Naive B cell (primary cell): ENCODE measurements at places on chromosomes 1 and 21.

- no peak for DNase-seq
Measured at GRCh38 chr1:12177999-12178441, 11.2 kb downstream of the TNFRSF1B start.

DNA sequence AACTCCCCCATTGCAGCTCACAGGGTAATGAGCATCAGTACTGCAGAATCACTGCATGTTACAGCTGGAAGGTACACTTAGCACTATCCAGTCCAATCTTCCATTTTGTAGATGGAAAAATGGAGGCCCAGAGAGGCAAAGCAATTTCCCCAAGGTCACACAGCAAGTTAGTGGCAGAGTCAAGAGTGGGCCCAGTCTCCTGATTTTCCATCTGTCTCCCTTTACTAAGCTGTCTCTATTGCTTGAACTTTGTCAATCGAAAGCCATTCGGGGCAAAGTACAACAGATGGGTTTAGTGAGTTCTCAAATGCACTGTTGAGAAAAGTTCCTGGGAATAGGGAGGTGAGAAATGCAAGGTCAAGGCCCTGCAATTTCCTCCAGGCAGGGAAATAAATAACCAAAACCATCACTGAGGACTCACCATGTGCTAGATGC lies 50.4 kb upstream of the IFFO2 start:
- DNase-seq = no peak

DNA sequence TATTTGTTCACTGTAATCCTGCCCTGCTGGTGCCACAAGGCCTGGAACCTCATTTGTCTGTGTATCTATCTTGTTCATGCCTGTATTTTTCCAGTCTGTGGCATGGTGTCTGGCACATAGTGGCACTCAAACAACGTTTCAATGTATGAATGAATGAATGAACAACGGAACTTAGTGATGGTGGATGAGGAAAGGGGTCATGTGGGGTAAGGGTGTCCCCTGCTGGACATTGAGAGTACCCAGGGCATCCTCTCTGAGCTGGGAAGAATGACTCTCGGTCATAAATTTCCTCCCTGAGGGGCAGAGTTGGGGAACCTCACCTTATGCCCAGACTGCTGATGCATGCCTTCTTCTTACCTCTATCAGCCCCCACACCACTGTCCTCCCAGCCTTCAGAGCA lies 18.9 kb upstream of the ZNF683 start:
- no peak for DNase-seq

GRCh38 chr1:29831500-29832117 lies 595.3 kb downstream of the PTPRU start:
- no peak for DNase-seq

- DNase-seq = no peak
Measured at GRCh38 chr1:27049607-27050006, 37.0 kb upstream of the TENT5B start.

GRCh38 chr1:27154469-27154990 lies 395 bp downstream of the SLC9A1 start:
- DNase-seq = no peak

DNA sequence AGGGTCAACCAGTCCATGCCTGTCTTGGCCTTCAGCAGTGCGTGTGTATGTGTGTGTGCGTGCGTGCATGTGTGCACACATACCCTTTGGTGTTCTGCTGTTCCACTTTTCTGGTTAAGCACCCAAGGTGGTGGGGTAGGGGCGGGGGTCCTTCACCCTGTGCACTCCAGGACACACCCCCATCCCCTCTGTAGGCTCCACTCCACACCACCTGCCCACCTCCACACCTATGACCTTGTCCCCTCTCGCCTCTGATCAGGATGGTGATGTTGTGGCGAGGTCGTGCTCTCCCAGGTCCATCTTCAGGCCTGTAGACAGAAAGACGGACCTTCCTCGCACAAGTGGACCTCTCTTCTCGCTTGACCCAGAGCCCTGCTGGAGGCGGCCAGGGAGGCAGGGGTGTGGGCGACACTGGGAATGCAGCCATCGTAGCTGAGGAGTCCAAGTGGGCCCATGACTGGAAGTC lies 44.6 kb downstream of the WDR4 start:
- DNase-seq = no peak

- peak; percentile 62 for DNase-seq
Measured at GRCh38 chr1:9900142-9901043, 9.7 kb downstream of the CTNNBIP1 start.

- no peak for DNase-seq
Measured at GRCh38 chr1:241167121-241167630, 189.8 kb downstream of the RGS7 start.

- DNase-seq = no peak
Measured at GRCh38 chr1:41769068-41769467, 149.7 kb downstream of the HIVEP3 start.

DNA sequence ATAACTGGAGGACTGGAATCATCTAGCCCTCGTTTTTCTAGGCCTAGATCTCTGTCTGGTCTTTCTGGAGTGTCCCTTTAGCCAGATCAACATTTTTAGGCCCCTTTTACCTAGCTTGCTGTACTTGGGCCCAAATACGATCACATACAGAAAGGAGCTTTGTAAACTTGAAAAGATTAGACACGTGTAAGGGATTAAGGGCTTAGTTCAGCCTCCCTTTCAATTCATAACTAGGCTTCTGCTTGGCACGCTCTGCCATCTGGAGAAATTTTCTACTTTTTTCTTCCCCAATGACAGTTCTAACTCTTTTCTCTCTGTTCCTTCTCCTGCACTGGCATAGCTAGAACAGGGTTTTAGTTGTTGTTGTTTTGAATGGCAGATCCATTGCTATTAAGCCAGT lies 153.3 kb upstream of the BEND5 start:
- DNase-seq = no peak

GRCh38 chr1:225544263-225544662 lies 108.7 kb downstream of the ENAH start:
- DNase-seq = no peak

DNA sequence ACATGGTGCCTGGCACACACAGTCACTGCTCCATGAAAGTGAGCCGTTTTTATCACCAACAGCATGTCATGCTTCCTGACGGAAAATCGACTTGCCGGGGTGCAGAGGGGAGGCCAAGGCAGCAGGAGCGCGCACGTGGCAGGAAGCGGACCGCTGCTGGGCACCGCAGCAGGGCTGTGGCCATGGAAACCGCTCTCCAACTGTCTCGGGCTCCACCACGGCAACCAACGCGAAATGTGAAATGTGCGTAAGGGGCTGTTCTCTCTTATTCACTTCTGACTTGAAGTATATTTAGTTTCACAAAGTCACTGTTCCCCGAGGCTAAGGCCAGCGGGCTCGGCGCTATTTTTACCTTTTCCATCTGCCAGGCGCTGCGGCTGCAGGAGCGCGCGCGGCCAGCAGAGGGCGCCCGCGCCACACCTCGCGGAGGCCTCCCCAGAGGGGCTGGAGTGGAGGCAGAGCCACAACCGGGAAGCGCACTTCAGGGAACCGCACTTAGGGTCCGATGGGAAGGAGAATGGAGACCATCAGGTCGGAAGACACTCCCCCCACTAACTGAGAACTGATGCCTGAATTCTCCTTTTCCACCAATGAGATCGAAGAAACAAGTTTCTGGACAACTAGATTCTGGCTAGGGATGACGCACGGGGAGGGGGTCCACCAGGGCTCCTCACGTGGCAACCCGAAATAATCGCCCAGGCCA lies 19.7 kb downstream of the RCC2 start:
- DNase-seq = peak; percentile 66

GRCh38 chr1:112840631-112841624 lies 115.1 kb downstream of the SLC16A1 start:
- peak; percentile 65 for DNase-seq

DNA sequence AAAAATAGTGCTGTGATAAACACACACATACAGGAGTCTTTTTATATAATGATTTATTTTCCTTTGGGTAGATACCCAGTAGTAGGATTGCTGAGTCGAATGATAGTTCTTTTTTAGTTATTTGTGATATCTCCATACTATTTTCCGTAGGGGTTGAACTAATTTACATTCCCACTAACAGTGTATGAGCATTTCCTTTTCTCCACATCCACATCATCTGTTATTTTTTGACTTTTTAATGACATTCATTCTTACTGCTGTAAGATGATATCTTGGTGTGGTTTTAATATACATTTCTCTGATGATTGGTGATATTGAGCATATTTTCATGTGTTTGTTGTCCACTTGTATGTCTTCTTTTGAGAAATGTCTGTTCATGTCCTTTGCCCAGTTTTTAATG lies 78.3 kb downstream of the NIBAN1 start:
- DNase-seq = no peak

GRCh38 chr1:154609398-154610380 lies 1.7 kb upstream of the ADAR start:
- peak; percentile 6 for DNase-seq

DNA sequence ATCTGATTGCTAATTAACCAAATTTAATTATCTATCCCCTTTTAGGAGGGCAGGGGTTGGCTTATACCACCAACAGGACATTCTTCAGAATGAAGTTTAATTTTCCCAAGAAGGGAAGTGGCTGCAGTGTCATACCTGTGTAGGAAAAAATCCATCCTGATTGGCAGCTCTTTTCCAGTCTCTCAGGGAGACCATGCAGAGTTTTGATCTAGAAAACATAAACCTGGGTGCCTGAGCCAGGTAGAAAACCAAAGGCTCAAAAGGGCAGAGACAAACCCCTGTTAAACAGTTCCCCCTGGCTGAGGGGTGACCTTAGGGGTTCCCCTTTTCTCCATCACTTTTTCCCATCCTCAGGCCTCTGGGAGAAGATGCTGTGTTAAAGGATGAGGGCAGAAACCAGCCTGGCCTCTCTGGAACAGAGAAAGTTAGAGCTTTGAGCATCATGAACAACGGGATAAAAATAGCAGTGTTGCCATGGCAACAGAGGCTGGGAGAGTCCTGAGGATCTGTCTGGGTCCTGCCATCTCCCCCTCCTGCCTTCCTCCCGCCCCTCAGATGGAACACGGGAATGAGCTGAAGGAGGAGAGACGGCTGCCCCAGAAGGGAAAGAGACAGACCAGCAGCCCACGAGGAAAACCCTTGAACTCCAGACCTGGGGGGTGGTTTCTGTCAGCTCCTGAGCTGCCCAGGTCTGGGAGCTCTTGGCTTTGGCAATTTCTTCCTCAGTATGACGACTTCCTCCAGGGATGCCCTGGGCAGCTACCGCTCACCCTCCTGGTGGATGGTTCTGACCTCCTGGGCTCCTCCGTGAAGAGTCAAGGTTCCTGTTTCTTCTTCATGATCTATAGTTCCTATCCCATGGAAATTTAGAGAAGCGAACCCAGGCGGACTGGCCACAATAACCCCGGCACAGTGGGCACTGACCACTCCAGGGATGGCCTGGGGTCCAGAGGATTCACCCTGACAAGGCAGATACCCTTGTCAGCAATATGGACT lies 14.0 kb upstream of the LEMD1 start:
- no peak for DNase-seq

DNA sequence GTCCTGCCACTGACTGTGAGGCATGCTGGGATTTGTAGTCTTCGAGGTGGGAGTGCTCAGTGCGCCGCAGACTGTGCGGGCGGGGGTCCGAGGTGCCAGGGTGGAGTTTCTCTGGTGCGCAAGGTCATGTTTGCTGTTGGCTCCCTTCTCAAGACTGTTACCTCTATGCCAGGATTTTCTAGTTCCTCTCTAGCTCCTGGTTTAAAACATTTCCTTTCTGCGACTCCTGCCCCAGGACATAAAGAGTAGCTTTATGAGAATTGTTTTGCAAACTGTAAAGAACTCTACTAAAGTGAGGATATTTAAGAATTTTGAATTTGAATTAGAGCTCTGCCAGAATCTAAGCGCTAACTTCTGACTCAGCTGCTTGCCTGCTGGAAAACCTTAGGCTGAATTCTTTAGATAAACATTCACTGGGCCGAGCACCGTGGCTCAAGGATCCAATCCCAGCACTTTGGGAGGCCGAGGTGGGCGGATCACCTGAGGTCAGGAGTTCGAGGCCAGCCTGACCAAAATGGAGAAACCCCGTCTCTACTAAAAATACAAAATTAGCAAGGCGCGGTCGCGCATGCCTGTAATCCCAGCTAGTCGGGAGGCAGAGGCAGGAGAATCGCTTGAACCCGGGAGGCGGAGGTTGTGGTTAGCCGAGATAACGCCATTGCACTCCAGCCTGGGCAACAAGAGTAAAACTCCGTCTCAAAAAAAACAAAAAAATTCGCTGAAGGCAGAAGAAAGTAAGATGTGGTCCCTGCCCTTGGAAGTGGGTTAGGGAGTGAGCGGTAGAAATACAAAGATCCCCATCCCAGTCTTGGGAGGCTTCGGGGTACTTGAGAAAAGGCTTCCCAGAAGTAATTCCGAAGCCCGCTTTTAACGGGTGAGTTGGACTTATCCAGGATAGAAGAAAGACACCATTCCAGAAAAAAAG lies 992 bp upstream of the USP48 start:
- DNase-seq = no peak

DNA sequence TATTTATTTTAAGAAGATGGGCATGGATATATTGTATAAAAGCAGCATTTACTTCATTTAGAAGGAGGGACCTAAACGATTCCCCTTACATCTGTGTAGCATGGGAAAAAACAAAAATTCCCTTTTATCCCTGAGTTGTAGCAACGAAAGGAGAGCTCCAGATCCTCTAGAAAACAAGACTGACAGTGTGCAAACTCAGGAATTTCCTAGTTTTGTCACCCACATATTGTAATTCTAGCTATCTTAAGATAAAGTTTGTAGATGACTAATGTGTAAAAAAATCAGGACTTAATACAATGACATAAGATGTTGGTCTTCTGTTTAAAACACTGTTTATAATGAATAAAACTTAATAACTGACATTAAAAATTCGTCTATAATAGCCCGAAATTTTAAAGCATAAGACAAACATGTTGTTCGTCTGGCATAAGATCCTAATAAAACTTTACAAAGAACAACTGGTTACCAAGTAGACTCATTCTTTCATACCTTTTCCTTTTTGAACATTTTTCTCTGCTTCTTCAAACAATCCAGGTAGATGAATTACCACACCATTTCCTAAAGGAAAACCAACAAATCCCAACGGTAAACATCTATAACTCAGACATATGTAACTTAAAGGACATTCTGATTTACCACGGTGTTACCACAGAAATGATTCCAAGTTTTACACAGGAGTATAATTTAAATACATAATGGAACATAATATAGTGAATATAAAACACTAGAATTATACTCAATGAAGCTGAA lies 15.2 kb downstream of the ADSS2 start:
- DNase-seq = no peak

- no peak for DNase-seq
Measured at GRCh38 chr1:89529196-89529595, 4.6 kb downstream of the LRRC8B start.

DNA sequence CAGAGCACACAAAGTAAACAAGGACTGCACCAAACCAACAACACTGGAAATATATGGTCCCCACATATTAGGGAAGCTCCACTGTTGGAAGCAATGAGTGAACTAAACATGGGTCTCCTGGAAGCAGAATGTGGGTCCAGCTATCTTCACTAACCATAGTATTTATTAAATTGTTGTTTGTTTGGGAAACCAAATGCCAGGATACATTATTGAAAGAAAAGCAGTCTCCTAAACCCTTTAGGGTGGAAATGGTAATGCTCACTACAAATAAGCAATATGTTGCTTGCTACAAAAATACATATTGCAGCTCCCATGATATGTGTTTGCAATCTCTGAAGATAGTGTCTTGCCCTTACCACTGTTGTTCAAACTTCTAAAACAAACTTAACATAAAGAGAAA lies 2.2 kb downstream of the NEGR1 start:
- no peak for DNase-seq

GRCh38 chr1:91779548-91780021 lies 106.4 kb downstream of the TGFBR3 start:
- no peak for DNase-seq

GRCh38 chr21:39056636-39057035 lies 126.6 kb downstream of the PSMG1 start:
- no peak for DNase-seq
